ENCODE measurements at places on chromosomes 6 and 20. TPM values are rescaled to one million over a fixed set of nuclear protein-coding genes. Genes with fewer than 3 reads are reported as not detected.

Gene SLC17A5
- 18.0 TPM for total RNA-seq

Gene CEP43
- 12.9 TPM for total RNA-seq

Gene ZKSCAN4
- total RNA-seq = 5.3 TPM

Gene OR2J1
- not detected for total RNA-seq

Gene ZSCAN16
- 2.7 TPM for total RNA-seq

Gene CST2
- not detected for total RNA-seq

Gene SLC17A3
- not detected for total RNA-seq

Gene FAM184A
- 0.08 TPM for total RNA-seq

Gene RIMS4
- 0.59 TPM for total RNA-seq

Gene MCHR2
- not detected for total RNA-seq

Gene TFAP2C
- 1.8 TPM for total RNA-seq

Gene SOX18
- total RNA-seq = 0.08 TPM

Gene FAM83B
- total RNA-seq = not detected

Gene MYL9
- 5.6 TPM for total RNA-seq

Gene NTSR1
- total RNA-seq = under 0.01 TPM

Gene MAP7
- total RNA-seq = 0.82 TPM

Gene C2
- 0.90 TPM for total RNA-seq

Gene SMIM28
- total RNA-seq = not detected

Gene SF3B5
- total RNA-seq = 185 TPM

Gene VSTM2L
- 2.9 TPM for total RNA-seq

Gene ZKSCAN8
- 10.5 TPM for total RNA-seq

Gene ID4
- total RNA-seq = 43.5 TPM

Gene RAB44
- total RNA-seq = not detected

Gene ARMH2
- total RNA-seq = not detected

Gene CLIC1
- total RNA-seq = 395 TPM

Gene KHDC1
- 5.4 TPM for total RNA-seq

Gene FAM83C
- total RNA-seq = not detected

Gene USP49
- total RNA-seq = 1.8 TPM

Gene SERINC1
- total RNA-seq = 402 TPM

Gene ACOT8
- 33.2 TPM for total RNA-seq

Gene PRRT1
- 0.12 TPM for total RNA-seq

Gene SIGLEC1
- not detected for total RNA-seq

Gene SEL1L2
- 0.23 TPM for total RNA-seq

Gene UBD
- not detected for total RNA-seq

Gene CLIC5
- total RNA-seq = not detected

Gene OR12D3
- not detected for total RNA-seq

Gene SLC32A1
- not detected for total RNA-seq

Gene ASIP
- total RNA-seq = not detected

Gene BPIFA1
- not detected for total RNA-seq

Gene RNGTT
- total RNA-seq = 8.9 TPM

Gene PDYN
- total RNA-seq = not detected

Gene RAMACL
- total RNA-seq = 1.1 TPM

Gene VSX1
- total RNA-seq = not detected

Gene C20orf144
- total RNA-seq = 0.15 TPM

Gene IL17F
- not detected for total RNA-seq

Gene RGS17
- 12.7 TPM for total RNA-seq

Gene TMEM14C
- 114 TPM for total RNA-seq

Gene C4B
- 3.2 TPM for total RNA-seq

Gene ANKRD66
- not detected for total RNA-seq

Gene RIPOR3
- 1.1 TPM for total RNA-seq
